ENCODE measurements at places on chromosomes 4 and X.
A peak's percentile ranks its signal among the peaks of the same experiment; 100 is the strongest.

GRCh38 chr4:74228691-74229640 is 71.0 kb downstream of the MTHFD2L start:
- no peak overlapping the region for H3K27ac ChIP-seq
- peak; percentile 73 for ATAC-seq
- peaks cover 17% of the 10 kb centered on the region for H3K36me3 ChIP-seq
- H3K27me3 ChIP-seq = no peaks in the 10 kb centered on the region

DNA sequence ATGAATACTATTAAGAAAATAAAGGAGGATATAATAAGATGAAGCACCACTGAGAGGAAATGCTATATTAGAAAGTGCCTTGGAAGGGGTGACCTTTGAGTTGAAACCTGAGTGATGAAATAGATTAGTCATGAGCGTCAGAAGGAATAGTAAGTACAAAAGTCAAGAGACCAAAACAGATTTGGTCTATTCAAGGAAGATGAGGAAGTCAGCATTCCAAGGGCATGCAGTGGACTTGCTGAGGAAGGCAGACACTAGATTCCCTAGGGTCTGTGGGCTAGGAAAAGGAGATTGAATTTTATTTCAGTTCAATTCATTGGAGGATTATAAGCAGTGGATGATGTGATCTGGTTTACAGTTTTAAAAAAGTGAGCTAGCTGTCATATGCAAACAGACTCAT is 73.0 kb upstream of the WDFY3 start:
- peaks cover 16% of the 10 kb centered on the region for H3K27me3 ChIP-seq
- H3K4me1 ChIP-seq = no peaks in the 10 kb centered on the region
- no peaks in the 10 kb centered on the region for H3K36me3 ChIP-seq
- no peak for ATAC-seq
- H3K4me3 ChIP-seq = no peak overlapping the region

DNA sequence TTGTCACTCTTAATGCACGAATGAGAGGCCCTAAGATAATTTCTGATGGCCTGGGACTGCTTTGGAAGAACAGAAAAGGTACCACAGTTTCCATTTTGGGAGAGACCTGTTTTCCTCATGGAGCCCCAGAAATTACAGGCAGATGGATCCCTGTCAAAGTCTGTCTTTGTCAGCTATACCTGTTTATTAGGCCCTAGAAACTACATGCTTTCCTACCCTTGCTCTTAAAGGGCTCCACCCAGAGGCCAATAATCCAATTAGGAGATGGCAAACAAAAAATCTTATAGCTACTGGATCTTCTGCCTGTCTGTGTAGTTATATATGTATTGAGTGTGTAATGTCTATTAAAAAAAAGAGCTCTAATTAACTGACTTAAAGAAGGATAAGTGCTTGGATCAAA is 141.3 kb downstream of the NR3C2 start:
- H3K27ac ChIP-seq = no peak overlapping the region
- no peak for ATAC-seq
- H3K36me3 ChIP-seq = peaks cover 11% of the 10 kb centered on the region
- no peaks in the 10 kb centered on the region for H3K27me3 ChIP-seq
- H3K4me1 ChIP-seq = peaks cover 13% of the 10 kb centered on the region

- no peak overlapping the region for H3K27ac ChIP-seq
- no peaks in the 10 kb centered on the region for H3K27me3 ChIP-seq
- no peaks in the 10 kb centered on the region for H3K4me1 ChIP-seq
- peaks cover 11% of the 10 kb centered on the region for H3K36me3 ChIP-seq
Observed at GRCh38 chr4:54992266-54992665, 133.1 kb downstream of the KDR start.

GRCh38 chr4:159881158-159881557 is 778.3 kb downstream of the RAPGEF2 start:
- H3K36me3 ChIP-seq = no peaks in the 10 kb centered on the region
- ATAC-seq = no peak
- H3K4me3 ChIP-seq = no peak overlapping the region
- H3K27me3 ChIP-seq = no peaks in the 10 kb centered on the region

GRCh38 chrX:155957843-155958242 is 39.7 kb upstream of the IL9R start:
- no peak overlapping the region for H3K27ac ChIP-seq
- no peaks in the 10 kb centered on the region for H3K27me3 ChIP-seq
- no peaks in the 10 kb centered on the region for H3K36me3 ChIP-seq

DNA sequence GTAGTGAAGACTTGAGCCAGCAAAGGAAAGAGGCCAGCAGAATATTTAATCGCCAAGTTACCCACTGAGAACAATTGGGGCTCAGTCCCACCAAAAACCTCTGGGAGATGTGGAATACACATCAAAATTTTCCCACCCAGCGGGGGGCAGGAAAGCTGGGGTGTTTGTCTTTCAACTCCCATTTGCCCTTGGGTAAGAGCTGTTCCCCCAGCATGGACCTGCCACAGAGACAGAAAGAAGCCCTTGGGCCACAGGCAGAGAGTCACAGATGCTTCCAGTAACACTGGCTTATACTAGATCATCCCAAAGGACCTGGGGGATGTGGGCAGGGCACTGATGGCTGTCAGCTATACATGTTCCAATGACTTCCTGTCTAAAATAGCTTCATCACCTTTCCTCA is 18.9 kb upstream of the FBXW7 start:
- H3K4me1 ChIP-seq = peaks cover 81% of the 10 kb centered on the region
- ATAC-seq = no peak
- H3K27me3 ChIP-seq = no peaks in the 10 kb centered on the region
- H3K36me3 ChIP-seq = no peaks in the 10 kb centered on the region
- H3K4me3 ChIP-seq = peak overlapping the region; percentile 40

DNA sequence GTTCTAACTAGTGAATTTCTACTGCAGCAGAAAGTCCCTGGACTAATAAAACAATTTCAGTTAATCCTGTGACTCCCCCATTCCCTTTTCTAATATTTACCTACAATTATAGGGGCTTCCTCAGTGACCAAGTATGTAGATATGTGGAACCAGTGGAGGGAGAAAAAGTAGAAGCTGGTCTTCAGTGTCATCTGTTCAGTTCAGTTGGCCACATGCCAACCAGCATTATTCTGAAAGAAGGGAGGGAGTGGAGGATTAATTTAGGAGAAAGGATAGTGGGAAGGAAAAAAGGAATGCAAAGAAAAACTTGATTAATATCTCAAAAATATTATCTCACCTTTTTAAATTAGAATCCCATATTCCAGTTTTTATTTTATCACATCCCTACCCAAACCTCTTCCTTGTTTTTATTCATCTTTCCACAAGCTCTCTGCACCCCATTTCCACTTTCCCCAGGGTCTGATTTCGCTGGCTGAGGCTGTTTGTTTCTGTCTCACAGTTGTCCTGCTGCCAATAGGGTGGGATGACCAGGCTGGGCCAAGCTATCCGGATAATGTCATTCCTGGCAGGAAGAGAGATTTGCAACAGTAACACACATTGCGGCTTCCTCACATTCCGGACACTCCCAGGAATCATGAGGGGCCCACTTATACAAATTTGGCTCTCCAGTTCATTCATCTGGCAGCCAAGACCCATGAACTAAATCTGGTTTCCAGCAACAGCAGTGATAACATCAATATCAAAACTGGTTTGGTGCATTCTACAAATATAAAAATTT is 24.6 kb upstream of the ANTXR2 start:
- H3K4me3 ChIP-seq = no peak overlapping the region
- H3K4me1 ChIP-seq = peaks cover 4% of the 10 kb centered on the region
- no peak for ATAC-seq
- H3K36me3 ChIP-seq = no peaks in the 10 kb centered on the region
- no peak overlapping the region for H3K27ac ChIP-seq

DNA sequence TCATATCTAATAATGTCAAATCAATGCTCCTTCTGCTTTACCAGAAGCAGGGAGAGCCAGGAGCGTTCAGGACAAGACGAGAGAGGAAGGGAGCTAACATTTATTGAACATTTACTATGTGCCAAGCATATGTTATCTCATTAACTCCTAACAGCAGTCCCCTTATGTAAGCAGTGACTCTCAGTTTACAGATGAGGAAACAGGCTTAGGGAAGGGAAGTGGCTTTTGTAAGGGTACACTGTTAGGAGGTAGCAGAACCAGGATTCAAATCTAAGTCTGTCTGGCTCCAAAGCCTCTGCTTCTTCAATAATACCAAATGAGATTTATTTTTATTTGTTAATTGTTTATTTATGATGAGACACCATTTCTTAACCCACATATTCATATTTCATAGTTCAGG is 2.6 kb upstream of the STARD8 start:
- no peaks in the 10 kb centered on the region for H3K36me3 ChIP-seq
- peaks cover 12% of the 10 kb centered on the region for H3K27me3 ChIP-seq
- H3K4me3 ChIP-seq = no peak overlapping the region
- no peaks in the 10 kb centered on the region for H3K4me1 ChIP-seq

- no peak for ATAC-seq
- no peaks in the 10 kb centered on the region for H3K27me3 ChIP-seq
- no peak overlapping the region for H3K27ac ChIP-seq
Observed at GRCh38 chrX:38939067-38939466, 137.8 kb downstream of the MID1IP1 start.

- H3K27ac ChIP-seq = no peak overlapping the region
- H3K27me3 ChIP-seq = no peaks in the 10 kb centered on the region
- H3K36me3 ChIP-seq = no peaks in the 10 kb centered on the region
- no peak overlapping the region for H3K4me3 ChIP-seq
Observed at GRCh38 chrX:10360116-10360515, 203.3 kb downstream of the CLCN4 start.

DNA sequence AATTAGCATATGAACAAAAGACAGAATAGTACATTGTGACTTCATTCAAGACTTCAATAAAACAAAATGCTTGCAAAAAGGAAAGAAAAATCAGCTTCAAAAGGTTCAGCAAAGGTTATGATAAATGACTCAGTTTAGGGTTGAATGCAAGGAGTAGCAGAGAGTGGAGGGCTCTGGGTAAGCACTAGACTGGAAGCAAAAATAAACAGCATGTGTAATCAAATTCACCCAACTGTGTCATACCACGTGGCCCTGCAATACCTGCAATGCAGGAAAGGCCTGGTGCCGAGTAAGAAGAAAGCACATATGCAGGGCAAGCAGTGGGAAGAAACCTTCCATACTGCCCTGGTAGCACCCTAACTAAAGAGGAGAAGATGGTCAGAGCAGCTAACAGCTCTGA is 88.7 kb downstream of the ATP11C start:
- no peak overlapping the region for H3K4me3 ChIP-seq
- no peaks in the 10 kb centered on the region for H3K27me3 ChIP-seq
- peaks cover 6% of the 10 kb centered on the region for H3K36me3 ChIP-seq
- peak; percentile 56 for ATAC-seq
- no peak overlapping the region for H3K27ac ChIP-seq

DNA sequence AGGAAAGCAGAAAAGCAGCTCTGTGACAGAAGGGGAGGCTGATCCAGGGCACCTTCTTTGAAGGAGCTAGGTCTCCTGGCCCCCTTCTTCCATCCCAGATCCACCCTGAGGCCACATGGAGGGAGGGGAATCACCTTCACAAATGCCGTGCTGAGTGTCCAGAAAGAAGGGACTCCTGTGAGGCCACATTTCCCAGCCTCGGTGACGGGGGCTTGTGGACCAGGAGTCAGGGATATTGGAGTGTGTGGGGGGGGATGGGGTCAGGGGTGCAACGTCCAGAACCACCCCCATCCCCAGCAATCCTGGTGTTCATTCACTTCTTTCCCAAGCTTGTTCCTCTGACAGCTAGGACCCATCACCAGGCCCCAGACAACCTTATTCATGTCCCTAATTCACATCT is 4.7 kb downstream of the TIMM17B start:
- H3K4me1 ChIP-seq = peaks cover 27% of the 10 kb centered on the region
- no peaks in the 10 kb centered on the region for H3K27me3 ChIP-seq
- H3K4me3 ChIP-seq = no peak overlapping the region

GRCh38 chrX:115047715-115048114 is 30.3 kb upstream of the IL13RA2 start:
- H3K4me3 ChIP-seq = no peak overlapping the region
- H3K36me3 ChIP-seq = no peaks in the 10 kb centered on the region
- ATAC-seq = no peak
- no peaks in the 10 kb centered on the region for H3K27me3 ChIP-seq
- H3K4me1 ChIP-seq = no peaks in the 10 kb centered on the region

- no peaks in the 10 kb centered on the region for H3K27me3 ChIP-seq
- ATAC-seq = no peak
- H3K4me1 ChIP-seq = no peaks in the 10 kb centered on the region
- no peak overlapping the region for H3K27ac ChIP-seq
- no peak overlapping the region for H3K4me3 ChIP-seq
- no peaks in the 10 kb centered on the region for H3K36me3 ChIP-seq
Observed at GRCh38 chrX:112190646-112191045, 108.1 kb upstream of the TRPC5 start.

GRCh38 chr4:152363086-152363485 is 172.8 kb downstream of the FBXW7 start:
- no peak overlapping the region for H3K4me3 ChIP-seq
- H3K27me3 ChIP-seq = no peaks in the 10 kb centered on the region
- no peak for ATAC-seq
- peaks cover 24% of the 10 kb centered on the region for H3K4me1 ChIP-seq
- peaks cover 29% of the 10 kb centered on the region for H3K36me3 ChIP-seq

- no peaks in the 10 kb centered on the region for H3K27me3 ChIP-seq
- ATAC-seq = no peak
- no peak overlapping the region for H3K4me3 ChIP-seq
- no peaks in the 10 kb centered on the region for H3K4me1 ChIP-seq
- no peak overlapping the region for H3K27ac ChIP-seq
Observed at GRCh38 chrX:47283015-47283771, 50.4 kb downstream of the USP11 start.

DNA sequence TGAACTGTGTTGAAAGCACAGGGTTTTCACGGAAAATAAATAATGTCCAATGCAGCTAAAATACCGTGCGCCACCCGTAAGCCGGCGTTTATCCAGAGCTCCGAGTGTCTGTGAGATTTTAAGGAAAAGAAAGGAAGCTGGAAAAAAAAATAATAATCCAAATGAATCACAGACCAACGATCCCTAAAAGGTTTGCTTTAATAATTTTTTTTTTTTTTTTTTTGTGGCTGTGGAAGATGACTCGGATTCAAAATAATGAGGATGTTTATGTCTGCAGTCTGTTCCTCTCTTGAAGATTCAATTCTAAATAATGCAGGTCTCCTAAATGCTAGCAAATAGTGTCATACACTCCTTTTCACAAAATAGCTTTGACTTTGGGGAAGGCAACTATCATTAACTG is 84.6 kb upstream of the PPP2R3B start:
- no peak overlapping the region for H3K27ac ChIP-seq
- peaks cover 5% of the 10 kb centered on the region for H3K27me3 ChIP-seq
- H3K4me1 ChIP-seq = no peaks in the 10 kb centered on the region
- no peak for ATAC-seq
- no peak overlapping the region for H3K4me3 ChIP-seq

Measured in stimulated activated memory B cell treated with anti-CD40 and anti-IgM and Interleukin-4, amounts not matched to agents 10 μg/mL and 1 μg/mL and 100 μg/mL, for 72 hours (primary cell).